CD4-positive, alpha-beta memory T cell (primary cell): ENCODE measurements at places on chromosomes 6 and 20.

- DNase-seq = no peak
Observed at GRCh38 chr6:12354499-12354898, 64.3 kb downstream of the EDN1 start.

DNA sequence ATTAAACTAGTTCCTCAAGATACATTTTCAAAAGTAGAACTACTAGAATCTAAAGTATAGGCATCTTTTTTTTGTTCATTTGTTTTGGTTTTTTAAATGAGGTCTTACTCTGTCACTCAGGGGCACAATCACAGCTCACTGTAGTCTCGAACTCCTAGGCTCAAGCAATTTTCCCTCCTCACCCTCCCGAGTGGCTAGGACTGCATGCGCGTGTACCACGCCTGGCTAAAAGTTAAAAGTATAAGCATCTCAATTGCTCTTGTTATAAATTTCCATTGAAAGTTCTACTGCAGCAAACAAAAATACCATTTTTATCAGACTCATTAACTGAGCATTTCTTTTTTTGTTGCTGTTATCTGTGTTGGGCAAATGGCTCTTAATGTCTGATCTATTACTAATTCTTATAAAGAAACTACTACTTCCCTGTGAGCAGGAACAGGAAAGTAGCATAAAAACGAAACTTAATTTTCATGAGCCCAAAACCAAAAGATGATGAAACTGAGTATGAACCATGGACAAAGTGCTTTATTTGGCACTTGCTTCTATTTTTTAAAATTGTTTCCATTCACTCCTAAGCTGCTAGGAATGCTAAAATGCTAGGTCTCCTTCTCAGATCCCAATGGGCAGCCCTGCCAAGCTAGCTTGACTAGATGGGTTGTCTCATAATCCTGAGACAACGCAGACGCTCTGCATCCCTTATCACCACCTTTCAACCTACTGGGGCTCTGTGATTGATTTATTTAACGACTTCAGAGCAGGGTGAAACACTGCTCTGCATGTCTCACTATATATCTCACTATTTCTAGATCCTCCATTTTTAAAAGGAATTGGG, 36.9 kb downstream of the TRPC4AP start:
- no peak for DNase-seq

GRCh38 chr6:44339763-44340625, 2.5 kb upstream of the SPATS1 start:
- no peak for DNase-seq

- no peak for DNase-seq
Observed at GRCh38 chr6:108587258-108588059, 26.7 kb downstream of the FOXO3 start.

GRCh38 chr6:113651920-113652319, 205.2 kb upstream of the MARCKS start:
- no peak for DNase-seq

DNA sequence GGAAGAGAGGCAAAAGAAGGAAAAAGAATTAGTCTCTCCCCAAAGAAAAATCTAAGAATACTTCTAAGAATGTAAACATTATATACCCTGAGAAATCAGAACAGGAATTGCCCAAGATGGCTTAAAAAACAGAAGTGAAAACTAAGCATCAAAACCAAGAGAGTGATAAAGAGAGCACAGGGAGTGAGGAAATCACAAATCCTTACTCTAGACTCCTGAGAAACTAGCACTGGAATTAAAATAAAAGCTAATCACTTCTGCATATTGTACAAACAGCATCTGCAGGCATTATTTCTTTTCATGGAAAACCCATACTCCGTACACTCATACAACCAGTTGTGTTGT, 285.7 kb downstream of the BTBD9 start:
- no peak for DNase-seq

GRCh38 chr20:48682529-48683363, 145.1 kb downstream of the PREX1 start:
- DNase-seq = no peak

DNA sequence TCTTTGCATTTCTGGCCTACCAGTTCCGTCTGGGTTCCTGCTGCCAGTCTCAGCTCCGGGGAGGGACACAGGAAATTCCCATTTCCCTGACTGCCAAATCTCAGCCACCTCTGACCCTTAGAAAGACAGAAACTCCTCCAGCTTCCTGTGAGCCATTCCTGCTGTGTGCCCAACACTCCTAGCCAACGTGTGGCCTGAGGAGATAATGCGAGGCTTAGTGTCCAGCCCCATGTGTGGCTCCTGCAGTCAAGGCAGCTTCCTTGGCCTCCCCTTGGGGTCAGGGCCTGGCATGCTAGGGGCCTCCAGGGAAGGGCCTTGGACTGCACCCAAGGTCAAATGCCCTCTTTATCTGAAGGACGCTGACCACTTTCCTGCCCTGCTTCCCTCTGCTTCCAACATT, 45.1 kb downstream of the MAFB start:
- DNase-seq = no peak

GRCh38 chr6:134678436-134678889, 271.4 kb downstream of the ALDH8A1 start:
- DNase-seq = no peak

- DNase-seq = no peak
Observed at GRCh38 chr6:113879186-113880096, 22.3 kb downstream of the MARCKS start.

- DNase-seq = no peak
Observed at GRCh38 chr20:59448851-59449444, 148.5 kb downstream of the EDN3 start.

GRCh38 chr6:162074641-162075275, 652.8 kb downstream of the PRKN start:
- DNase-seq = no peak

GRCh38 chr20:15498926-15499325, 1074.3 kb downstream of the KIF16B start:
- DNase-seq = no peak

DNA sequence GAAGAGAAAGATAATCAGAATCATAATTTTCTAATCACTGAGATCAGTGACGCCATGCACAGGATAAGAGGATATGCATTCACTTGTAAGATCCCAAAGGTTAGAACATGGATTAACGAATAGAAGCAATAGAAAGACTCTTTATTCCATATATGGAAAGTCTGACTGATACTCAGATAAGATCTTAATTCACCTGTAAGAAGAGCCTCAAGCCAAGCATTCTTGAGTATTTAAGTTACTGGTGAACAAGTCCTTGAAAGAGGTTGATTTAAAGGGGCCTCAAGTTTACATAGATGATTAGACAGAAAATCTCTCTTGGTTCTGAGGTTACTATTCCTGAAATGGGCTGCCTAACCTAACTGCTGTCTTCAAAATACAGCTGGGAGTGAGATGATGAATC, 53.8 kb upstream of the MTRF1L start:
- no peak for DNase-seq

GRCh38 chr20:25402583-25402982, 4.9 kb upstream of the GINS1 start:
- no peak for DNase-seq

- no peak for DNase-seq
Observed at GRCh38 chr6:149231778-149232177, 85.7 kb upstream of the TAB2 start.

DNA sequence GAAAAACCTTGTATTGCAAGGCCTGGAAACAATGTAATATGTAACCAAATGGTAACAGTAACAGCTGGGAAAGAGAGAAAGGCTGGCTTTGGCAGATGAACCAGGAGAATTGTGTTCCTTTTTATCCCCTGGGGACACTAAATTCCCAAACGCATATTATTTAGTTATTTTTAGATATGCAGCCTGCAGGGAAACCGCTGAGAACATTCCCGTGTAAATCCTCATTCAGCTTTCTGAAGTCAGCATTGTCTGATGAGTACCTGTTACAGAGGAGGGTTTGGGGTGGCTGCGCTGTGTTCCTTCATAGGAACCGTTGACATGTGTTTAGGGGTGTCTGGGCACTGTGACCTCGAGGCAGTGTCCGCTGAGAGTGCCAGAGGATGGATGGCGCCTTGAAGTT, 101.3 kb downstream of the SMOC2 start:
- no peak for DNase-seq

DNA sequence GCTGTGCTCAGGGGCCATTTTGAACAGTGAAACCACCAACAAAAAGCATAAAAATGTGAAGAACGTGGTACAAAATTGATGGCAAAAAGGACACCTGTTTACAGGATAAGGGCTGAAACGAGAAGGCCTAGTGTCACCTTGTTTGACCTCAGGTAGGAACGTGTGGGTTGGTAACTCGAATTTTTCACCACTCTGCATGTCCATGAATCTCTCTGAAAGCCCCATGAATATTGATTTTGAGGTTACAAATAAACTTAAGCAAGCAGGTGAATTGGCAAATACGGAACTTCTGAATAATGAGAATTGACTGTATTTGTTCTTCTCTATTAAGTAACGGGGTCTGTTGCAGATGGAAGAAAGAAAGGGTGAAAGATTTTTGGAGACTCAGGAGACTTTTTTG, 59.6 kb upstream of the EDN1 start:
- DNase-seq = no peak

- no peak for DNase-seq
Observed at GRCh38 chr6:168730931-168731716, 290.1 kb downstream of the SMOC2 start.

- DNase-seq = no peak
Observed at GRCh38 chr6:71411882-71412281, 123.3 kb downstream of the OGFRL1 start.

DNA sequence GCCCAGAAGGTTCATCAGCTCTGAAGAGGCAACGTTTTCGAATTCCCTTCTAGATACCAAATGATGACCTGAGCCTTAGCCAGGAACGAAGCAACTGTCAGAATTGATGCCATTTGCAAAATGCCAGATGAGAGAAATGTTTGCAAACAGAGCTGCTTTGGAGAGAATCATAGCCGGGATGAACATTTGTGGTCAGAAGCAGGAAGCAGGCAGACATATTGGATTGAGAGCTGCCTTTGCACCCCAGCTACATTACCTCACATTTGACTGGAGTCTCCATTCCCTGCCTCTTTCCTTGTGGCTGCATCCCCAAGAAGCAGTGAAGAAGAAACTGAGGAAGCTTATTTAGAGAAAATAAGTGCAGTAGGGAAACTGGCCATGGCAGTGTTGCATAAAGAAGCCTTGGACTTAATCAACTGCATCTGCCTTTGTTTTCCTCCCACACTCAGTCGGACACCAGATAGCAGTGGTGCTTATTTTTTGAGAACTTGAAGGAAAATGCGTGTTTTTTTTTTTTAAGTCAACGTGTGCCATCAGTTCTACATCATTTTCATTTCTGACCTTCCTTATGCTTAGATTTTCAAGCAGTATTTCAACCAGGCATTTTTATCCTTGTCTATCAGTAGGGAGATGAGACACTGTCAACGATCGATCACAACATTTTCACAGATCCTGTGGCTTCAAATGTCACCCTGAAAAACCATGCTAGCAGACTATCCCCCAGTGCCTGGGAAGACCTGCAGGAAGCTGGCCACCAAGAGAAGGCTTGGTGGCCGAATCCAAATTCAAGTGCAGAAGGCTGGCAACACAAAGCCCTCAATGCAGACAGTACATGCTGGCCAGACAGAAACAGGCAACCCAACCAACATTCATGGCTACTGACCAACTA, 541.2 kb upstream of the JARID2 start:
- no peak for DNase-seq

DNA sequence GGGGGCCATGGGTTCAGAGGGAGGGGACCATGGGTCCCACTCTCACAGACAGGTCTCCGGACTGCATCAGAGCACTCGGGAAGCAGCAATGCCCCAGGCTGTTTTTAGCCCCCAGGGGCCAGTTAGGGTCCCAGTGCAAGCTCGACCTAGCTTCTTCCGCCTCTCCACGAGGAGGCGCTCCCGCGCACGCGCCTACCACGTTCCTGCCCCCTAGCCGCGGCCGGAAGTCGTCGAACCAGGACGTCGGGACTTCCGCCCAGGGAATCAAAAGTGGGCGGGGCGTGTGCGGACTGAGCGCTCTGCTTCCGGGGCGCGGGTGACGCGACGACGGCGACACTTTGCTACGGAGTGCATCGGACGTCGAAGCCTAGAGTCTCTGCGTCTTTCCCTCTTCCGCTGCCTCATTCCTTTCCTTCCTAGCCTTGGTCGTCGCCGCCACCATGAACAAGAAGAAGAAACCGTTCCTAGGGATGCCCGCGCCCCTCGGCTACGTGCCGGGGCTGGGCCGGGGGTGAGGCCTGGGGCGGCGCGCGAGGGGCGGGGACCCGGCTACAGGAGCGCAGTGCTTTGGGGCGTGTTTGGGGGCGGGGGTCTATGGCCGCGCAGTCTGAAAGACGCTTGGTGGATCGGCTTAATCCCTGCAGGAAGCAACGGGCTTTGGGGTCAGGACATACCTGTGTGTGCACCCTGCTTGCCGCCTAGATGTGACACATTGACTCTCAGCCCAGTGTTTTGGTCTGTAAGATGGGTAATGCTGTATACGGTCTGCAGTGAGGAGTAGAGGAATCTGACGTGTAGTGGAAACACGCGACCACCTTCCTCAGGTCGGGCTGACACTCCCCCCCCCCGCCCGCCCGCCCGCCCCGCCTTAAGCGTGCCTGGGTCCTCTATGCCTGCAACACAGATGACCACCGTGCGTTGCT, at the start of gene PRPF6:
TSS of gene PRPF6 (plus strand) at position 327 of the 923 bp plus-strand sequence. CDS start at position 441, 114 bp downstream.
- DNase-seq = peak; percentile 94

- no peak for DNase-seq
Observed at GRCh38 chr6:103356531-103356930, 1503.2 kb downstream of the HACE1 start.

DNA sequence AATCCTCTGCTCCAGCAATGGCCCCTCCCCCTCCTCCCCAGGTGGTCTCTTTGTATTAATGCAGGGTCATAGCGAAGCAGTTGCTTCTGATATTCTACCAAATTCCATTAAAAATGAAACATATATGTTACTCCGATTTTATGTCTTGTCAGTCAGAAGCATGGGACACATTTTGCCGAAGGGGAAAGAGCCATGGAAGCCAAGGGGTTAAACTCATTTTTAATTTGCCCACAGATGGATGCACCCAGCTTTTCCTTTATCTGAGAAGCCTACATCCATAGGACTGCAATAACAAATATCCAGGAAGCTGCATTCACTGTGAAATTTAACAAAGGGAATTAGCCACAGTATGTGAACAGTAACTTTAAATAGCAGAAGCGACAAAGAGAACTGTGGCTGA, 688.2 kb downstream of the QKI start:
- DNase-seq = no peak

- no peak for DNase-seq
Observed at GRCh38 chr20:1415667-1416468, 23.0 kb upstream of the FKBP1A start.

DNA sequence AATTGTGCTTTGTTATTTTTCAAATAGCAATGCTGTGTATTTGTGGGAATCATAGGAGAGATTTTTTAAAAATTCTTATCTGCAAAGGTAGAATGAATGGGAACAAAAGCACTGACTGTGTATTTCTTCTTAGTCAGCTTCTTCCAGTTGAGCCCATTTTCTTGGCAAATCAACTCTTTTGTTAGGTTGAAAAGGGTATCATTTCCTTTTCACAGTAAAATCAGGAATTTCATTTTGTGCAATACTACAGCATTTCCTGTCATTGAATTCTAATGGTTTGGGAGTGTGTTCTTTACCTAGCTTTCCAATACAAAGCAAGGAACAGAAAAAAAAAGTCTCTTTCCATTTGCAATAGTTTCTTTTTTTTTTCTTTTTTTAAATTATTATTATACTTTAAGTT, 19.0 kb upstream of the EXOC2 start:
- DNase-seq = no peak

- no peak for DNase-seq
Observed at GRCh38 chr20:49685161-49685601, 28.5 kb downstream of the B4GALT5 start.

- no peak for DNase-seq
Observed at GRCh38 chr6:5130135-5130866, 45.2 kb downstream of the PPP1R3G start.

GRCh38 chr6:98833307-98834059, 891 bp upstream of the POU3F2 start:
- DNase-seq = no peak
